GM04503 (cell line): ENCODE measurements at places on chromosomes 5 and 9.

DNA sequence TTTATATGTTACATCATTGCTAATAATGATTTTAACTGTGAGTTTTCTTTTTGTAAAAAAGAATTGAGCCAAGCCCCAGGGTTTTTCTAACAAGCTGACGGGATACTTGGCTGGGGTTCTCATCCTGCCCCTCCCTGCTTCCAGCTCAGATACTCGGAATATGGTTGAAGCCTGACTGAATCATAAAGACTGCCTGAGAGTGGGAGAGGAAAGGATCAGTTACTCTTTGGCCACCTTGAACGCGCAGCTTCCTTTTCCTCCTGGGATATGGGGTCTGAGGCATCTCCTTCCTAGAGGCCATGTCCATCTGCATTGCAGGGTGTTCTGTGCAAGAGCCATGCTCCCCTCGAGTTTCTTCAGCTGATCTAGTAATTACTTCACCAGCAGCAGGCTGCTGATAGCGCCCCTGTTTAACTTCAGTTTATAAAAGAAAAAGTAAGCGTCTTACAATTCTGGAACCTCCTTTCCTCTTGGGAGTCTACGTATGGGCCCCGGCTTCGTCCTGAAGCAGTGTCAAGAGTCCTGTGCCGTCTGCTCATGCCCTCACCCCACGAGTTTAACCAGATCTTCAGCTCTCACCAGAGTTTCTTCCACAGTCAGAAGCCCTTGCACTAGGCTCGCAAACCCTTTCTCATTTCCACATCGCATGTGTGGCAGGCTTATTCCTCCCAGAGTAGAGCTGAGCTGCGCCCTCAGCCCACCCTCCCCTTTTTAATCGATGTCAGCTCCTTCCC is 130.0 kb downstream of the MVB12B start:
- no peak for DNase-seq

DNA sequence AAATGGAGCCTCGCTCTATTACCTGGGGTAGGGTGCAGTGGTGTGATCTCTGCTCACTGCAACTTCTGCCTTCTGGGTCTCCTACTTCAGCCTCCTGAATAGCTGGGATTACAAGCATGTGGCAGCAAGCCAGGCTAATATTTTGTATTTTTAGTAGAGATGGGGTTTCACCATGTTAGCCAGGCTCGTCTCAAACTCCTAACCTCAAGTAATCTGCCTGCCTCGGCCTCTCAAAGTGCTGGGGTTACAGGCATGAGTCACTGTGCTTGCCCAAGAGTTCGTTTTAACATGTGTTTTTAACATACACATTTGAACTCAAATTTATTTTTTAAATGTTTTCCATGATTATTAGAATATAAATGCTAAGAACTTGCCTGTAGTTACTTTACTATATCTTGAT is 34.2 kb downstream of the MARCHF6 start:
- DNase-seq: no peak

GRCh38 chr5:113379936-113380806 is 54.6 kb downstream of the TSSK1B start:
- DNase-seq: no peak

DNA sequence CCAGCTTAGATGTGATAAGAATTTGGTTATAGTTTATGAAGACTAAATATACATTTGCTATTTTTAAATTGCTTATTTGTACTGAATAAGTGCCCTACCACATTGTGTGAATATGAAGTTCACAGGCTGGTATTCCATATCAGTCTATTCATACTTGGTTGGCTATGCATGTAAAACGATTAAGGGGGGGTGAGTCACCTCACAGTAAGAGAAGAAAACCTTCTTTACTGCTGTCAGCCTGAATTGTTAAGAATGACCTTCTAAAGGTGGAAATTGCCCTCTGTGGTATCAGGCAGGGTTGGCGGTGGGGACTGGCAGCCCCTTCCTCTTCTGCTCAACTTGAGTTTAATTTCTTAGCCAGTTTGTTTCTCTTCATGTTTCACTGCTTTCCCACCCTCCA is 127.0 kb upstream of the RPS23 start:
- peak; percentile 31 for DNase-seq

DNA sequence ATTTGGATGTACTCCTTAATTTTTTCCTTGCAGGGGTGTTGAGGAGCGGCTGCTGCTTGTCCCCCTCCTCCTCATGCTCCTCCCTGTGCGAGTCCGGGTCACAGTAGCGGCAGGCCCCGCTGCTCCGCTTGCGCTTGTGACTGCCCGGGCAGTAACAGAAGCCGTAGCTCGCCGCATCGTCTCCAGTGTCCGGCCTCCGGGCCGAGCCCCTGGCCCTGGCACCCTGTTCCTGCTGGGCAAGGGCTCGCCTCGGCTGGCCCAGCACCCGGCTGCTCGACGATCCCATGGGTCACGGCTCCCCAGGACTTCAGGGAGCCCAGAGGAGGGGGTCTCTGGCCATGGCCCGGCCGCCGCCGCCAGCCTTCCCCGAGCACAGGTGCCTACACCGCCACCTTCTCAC is at the start of gene GMCL2:
TSS of gene GMCL2 (minus strand) at position 358 of the 400 bp plus-strand sequence. CDS start at position 286, 72 bp downstream.
- no peak for DNase-seq

- DNase-seq: peak; percentile 17
These were observed 67.2 kb downstream of the KCTD16 start for GRCh38 chr5:144237851-144238250.

GRCh38 chr9:81118416-81118815 is 570.9 kb downstream of the TLE1 start:
- DNase-seq: no peak

- no peak for DNase-seq
These were observed 482.7 kb upstream of the MPDZ start for GRCh38 chr9:13762209-13762608.

DNA sequence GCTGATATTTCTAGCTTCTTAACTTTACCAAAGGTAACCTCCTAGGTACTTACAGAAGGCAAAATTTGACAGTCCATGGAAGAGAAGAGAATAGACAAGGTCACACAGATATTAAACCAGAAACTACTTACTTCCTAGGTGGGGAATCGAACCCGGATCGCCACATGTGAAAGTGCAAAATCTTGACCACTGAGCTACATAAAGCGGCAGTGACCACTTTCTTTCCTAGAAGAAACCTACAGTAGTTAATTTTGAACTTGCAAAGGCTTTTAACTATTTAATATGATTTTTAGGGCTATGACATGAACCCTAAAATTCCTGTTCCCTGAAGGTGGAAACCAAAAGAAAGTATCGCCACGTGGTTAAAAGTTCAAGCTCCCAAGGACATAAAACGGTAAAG is 20.3 kb upstream of the ATOSB start:
- DNase-seq: no peak

DNA sequence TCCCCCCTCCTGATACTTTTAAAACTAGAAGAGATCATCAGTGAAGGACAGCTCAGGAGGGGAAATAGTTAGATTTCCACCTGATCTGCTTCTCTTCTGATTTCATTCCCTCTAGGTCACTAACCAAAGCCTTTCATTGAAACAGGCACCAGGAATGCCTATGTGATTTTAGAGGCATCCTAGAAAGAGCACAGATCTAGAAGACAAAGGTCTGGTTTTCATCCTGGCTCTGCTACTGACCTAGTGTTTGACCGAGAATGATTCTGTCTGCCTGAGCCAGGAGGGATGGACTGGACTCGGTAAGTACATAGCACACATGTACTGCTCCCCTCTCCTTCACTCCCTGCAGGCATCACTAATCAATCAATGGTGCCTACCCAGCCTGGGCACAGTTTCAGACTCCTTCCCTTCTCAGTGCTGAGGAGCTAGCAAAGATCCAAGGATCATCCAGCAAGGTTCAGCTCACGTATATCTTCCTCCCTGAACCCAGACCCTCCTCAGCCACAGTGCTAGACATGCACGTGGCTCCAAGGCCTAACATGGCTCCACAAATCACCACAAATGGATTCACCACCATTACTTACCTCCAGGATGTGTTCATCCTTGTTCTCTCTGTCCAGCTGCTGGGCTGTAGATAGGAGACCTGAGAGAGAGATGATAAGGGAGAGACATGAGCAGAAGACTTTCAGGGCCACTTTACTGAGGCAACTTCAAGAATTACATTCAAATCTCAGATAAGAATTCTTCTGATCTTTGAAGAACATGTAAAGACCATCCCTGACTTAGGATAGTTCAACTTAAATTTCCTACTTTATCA is 35.2 kb downstream of the FAT2 start:
- DNase-seq: no peak

GRCh38 chr9:126157826-126158587 is 168.6 kb upstream of the MVB12B start:
- no peak for DNase-seq

GRCh38 chr9:133204335-133204992 is 4.6 kb downstream of the OBP2B start:
- no peak for DNase-seq

DNA sequence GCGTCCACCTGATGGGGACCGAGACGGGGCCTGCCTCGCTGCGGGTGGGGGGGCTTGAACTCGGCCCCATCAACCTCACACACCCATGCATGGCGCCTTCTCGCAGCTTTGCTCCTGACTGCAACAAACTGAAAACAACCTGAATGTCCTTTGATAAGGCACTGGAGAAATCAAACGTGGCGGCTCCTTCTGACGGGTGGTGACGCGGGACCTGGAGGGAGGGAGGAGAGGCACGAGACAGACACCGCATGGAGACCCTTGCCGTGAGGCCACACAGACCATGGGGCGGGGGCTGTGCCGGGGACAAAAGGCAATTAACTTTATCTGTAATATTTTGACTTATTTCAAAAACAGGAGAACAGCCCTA is 48.6 kb downstream of the NACC2 start:
- no peak for DNase-seq

- DNase-seq: no peak
These were observed 44.9 kb downstream of the PLEKHG4B start for GRCh38 chr5:136901-137300.

GRCh38 chr9:135705376-135705775 is 3.4 kb downstream of the KCNT1 start:
- no peak for DNase-seq

- DNase-seq: no peak
These were observed 9.7 kb downstream of the MGAT1 start for GRCh38 chr5:180792965-180793287.

- no peak for DNase-seq
These were observed 54.1 kb downstream of the IPPK start for GRCh38 chr9:92615790-92616189.

DNA sequence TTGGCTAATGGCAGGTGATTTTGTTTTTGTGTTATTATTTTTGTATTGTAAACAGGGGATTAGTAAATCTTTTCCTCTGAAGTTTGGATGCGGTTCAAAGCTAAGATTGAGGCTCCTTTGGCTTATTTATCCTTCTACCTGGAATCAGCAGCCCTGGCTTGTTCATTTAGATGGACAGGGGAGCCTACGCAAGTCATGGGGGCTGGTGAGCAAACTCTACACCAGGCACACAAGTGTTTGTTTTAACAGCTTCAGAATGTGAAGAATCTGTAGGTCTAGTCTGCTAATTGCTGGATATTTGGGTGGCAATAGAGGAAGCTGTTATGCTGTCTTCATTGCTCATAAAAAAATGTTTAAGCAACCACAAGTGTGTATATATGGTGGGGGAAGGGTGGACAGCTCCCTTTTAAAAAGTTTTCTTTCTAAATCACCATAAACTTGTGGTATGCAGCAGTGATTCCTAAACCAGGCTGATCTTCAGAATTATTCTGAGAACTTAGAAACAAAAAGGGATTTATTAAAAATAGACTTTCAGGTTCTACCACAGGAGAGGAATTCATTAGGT is 20.7 kb downstream of the ZNF462 start:
- DNase-seq: no peak

- DNase-seq: peak; percentile 19
These were observed 20.2 kb downstream of the IGIP start for GRCh38 chr5:140145818-140146522.

DNA sequence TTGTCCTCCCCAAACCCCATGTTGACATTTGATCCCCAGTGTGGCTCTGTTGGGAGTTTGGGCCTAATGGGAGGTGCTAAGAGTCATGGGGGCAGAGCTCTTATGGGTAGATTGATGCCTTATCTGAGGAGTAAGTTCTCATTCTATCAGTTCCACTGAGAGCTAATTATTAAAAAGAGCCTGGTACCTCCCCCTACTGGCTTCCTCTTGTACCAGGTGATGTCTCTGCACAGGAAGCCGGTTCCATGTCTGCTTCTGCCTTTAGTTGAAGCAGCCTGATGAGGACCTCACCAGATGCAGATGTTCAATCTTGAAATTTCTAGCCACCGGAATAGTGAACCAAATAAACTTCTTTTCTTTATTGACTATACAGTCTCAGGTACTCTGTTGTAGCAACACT is 10.8 kb downstream of the GABRB2 start:
- no peak for DNase-seq

DNA sequence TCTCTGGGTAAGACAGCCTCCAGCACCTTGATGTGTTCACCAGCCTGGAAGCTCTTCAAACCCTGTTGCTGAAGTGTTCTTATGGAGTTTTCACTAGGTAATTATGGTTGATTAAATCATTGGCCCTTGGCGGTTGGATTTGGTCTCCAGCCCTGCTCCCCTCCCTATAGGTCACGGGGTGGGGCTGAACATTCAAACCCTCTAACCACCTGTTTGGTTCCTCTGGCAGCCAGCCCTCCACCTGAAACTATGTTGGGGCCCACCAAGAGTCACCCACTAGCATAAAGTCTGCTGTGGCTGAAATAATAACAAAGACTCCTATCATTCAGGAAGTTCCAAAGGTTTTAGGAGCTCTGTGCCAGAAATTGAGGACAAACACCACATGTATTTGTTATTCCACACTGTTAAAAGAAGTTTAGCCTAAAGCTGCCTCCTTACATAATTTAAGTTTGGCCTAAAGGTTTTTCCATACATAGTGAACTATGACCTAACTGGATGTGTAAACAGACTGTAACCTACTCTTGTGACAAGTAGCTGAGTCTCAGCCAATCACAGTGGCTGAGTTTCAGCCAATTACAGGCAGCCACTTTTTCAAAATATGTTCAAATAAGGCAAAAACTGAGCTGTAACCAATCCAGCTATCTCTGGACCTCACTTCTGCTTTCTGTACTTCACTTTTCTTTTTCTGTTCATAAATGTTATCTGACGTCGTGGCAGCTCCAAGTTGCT is 34.8 kb downstream of the TMEM252 start:
- no peak for DNase-seq

GRCh38 chr9:80061940-80062339 is 490.2 kb downstream of the TLE4 start:
- DNase-seq: peak; percentile 88

DNA sequence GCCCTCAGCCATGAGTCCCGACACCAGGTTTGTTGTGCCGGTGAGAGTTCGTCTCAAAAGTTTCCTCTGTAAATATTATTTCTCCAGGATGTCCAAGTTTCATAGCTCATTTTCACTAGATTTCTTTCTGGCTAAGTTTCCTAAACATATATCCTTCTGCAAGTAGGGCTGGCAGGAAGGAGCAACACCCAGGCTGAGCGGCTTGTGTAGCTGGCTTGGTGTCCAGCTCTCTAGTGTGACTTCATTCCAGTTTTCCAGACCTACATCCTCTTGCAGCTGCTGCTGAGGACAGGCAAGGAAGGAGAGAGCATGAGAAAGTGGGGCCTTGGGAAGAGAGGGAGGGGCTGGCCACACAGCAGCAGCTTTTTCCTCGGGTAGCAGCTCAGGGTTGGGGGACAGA is 80.3 kb downstream of the FGF1 start:
- DNase-seq: no peak

GRCh38 chr5:142445266-142445665 is 120.4 kb upstream of the SPRY4 start:
- DNase-seq: no peak
